ENCODE measurements at places on chromosomes 1 and 21. TPM values are rescaled to one million over a fixed set of nuclear protein-coding genes. Genes with fewer than 3 reads are reported as not detected.

Gene ATAD3A
- total RNA-seq = 59.5 TPM

Gene KRTAP19-1
- total RNA-seq = not detected

Gene E2F2
- 0.95 TPM for total RNA-seq

Gene ALG14
- total RNA-seq = 5.4 TPM

Gene RAB13
- total RNA-seq = 61.1 TPM

Gene BSDC1
- total RNA-seq = 33.8 TPM

Gene EXTL1
- 0.04 TPM for total RNA-seq

Gene GOLT1A
- 0.85 TPM for total RNA-seq

Gene NR5A2
- total RNA-seq = not detected
